ENCODE measurements at places on chromosomes 7 and 10. TPM values are rescaled to one million over a fixed set of nuclear protein-coding genes. Genes with fewer than 3 reads are reported as not detected.

Gene NIPSNAP2
- total RNA-seq = 10.9 TPM

Gene CRHR2
- not detected for total RNA-seq

Gene NUTM2A
- total RNA-seq = not detected

Gene PRR15
- 101 TPM for total RNA-seq

GRCh38 chr7:41428381-41428780 lies 274.5 kb downstream of the INHBA start:
- no peak for DNase-seq

- DNase-seq = no peak
Measured at GRCh38 chr7:84384417-84384816, 189.8 kb upstream of the SEMA3A start.

GRCh38 chr7:35761871-35762677 lies 38.8 kb upstream of the SEPTIN7 start:
- no peak for DNase-seq

GRCh38 chr7:28179120-28180030 lies 1.2 kb downstream of the JAZF1 start:
- DNase-seq = peak; percentile 28
